Activated T-cell treated with anti-CD3 and anti-CD28 coated beads, Interleukin-2, amount 50 U/mL, for 72 hours (primary cell): ENCODE measurements at places on chromosomes 12 and 14.

DNA sequence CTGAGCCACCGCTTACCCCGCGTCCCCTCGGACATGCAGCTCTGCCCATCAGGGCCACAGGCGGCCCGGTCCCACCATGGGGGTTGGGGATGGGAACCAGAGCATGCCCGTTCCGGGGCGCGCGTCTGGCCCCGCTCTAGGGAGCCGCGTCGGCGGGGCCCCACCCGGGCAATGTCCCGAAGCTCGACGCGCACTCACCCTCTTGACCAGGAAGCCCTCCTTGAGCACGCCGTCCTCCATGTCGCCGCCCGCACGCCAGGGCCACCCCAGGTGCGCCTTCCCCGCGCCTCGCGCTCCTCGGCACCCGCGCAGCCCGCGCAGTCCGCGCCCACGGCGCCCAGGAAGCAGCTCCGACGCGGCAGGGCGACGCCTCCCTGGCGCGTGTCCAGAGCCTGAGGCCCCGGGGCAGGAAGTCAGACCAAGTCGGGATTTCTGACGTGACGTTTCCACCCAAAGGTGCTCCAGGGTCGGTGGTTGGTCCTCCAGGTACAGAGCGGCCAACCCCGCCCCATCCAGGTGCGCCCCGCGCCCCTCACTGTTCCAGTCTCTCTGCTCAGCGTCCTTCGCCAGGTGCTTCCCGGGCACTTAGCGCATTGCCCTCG lies at the start of gene PLEK2:
Gene PLEK2 (minus strand): TSS at position 346 of the 602 bp plus-strand sequence. CDS start 106 bp downstream, at position 240.
- H3K27ac ChIP-seq = no peak within 1 kb of the TSS
- H3K36me3 ChIP-seq = no peaks in the 10 kb centered on the region
- peaks cover 14% of the 10 kb centered on the region for H3K4me1 ChIP-seq
- peak within 1 kb of the TSS; percentile 79 for H3K4me3 ChIP-seq
- peak; percentile 50 for DNase-seq

DNA sequence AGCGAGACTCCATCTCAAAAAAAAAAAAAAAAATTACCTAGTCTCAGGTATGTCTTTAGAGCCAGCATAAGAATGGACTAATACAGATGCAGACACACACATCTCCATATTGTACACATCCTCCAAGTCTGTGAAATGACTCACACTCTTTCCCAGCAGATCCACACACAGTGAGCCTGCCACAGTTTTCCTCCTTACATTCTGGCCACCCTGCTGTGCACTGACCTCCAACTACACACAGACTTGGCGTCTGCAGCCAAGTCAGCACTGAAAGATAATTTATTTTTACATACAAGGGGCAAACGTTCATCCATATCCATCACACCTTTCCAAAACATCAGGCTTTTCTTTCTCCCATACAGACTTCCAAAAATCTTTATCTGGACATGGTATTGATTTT lies 115.9 kb downstream of the SLC25A21 start:
- no peak for DNase-seq
- no peaks in the 10 kb centered on the region for H3K4me1 ChIP-seq
- H3K36me3 ChIP-seq = no peaks in the 10 kb centered on the region

GRCh38 chr12:119594772-119595445 lies 1.3 kb downstream of the TMEM233 start:
- peak overlapping the region; percentile 56 for H3K4me3 ChIP-seq
- peaks cover 24% of the 10 kb centered on the region for H3K4me1 ChIP-seq

DNA sequence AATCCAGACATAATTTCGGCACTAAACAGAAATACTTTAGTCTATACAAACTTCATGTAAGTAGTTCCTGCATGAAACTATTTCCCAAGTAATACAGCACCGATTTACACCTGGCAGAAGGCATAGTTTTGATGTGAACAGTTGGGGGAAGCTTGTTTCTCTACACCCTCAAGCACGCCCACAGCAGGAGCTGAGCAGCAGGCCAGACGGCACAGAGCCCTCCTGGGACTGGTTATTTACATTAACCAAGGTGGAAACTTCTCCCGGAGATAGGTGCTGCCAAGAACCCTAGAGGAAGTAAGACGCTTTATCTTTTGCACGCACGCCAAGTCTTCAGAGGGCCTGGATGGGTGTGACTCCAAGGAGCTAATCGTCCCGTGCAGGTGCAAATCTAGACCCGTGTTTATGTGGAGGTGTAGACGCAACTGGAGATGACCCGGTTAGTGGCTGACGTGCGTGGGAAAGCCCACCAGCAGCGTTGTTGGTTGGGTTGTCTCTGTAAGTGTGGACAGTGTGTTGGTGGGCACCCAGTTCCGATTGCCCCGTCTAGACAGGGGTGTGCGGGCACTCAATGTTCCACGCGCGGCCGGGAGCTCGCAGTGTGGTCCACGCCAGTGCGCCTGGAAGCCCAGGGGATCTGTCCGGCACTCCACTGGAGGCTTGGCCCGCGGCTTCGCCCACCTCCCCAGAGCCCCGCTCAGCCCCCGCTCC lies 767 bp upstream of the TCP11L2 start:
- peaks cover 58% of the 10 kb centered on the region for H3K4me1 ChIP-seq
- H3K27ac ChIP-seq = peak overlapping the region; percentile 93
- no peaks in the 10 kb centered on the region for H3K36me3 ChIP-seq
- DNase-seq = peak; percentile 48
- no peaks in the 10 kb centered on the region for H3K27me3 ChIP-seq

DNA sequence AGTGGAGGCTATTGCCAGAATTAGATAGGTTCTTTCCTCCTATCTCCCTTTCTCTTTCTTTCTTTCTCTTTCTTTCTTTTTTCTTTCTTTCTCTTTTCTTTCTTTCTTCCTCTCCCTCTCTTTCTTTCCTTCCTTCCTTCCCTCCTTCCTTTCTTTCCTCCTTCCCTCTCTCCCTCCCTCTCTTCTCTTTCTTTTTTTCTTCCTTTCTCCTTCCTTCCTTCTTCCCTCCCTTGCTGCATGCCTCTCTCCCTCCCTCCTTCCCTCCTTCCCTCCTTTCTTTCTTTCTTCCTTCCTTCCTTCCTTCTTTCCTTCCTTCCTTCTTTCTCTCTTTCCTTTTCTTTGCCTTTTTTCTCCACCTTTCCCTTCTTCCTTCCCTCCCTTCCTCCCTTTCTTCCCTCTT lies 16.4 kb upstream of the MDGA2 start:
- peaks cover 2% of the 10 kb centered on the region for H3K36me3 ChIP-seq
- DNase-seq = no peak
- no peak overlapping the region for H3K27ac ChIP-seq
- H3K4me3 ChIP-seq = no peak overlapping the region

DNA sequence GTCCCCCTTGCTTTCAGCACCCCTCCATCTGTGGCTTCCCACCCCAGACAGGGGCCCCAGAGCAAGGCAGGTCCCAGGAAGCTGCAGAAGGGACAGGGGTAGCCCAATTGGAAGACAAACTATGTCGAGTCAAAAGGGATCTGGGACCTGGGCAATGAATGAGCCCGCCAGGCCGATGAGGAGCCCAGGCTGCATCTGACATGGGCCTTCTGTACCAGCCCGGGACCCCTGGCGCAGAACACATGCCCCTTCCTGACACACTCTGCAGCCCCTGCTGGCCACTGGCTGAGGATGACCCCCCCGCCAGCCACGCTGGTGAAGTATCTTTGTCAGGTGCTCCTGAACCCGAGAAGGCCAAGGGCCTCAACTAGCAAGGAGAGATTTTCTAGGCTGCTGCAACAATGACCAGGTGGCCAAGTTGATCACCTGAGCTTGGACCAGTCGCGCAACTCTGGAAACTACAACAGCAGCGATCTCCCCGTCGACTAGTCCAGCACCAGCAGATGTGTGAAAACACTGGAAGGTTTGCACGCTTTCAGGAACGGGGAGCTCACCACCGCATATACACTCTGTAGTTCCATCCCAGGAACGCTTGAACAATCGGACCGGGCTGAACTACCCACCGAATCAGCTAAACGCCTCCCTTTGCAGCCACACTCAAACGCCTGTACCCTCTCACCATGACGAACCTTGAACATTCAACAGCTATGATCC lies 119.0 kb downstream of the NCOR2 start:
- no peaks in the 10 kb centered on the region for H3K27me3 ChIP-seq
- no peak for DNase-seq
- H3K36me3 ChIP-seq = no peaks in the 10 kb centered on the region
- H3K4me3 ChIP-seq = no peak overlapping the region
- peaks cover 4% of the 10 kb centered on the region for H3K4me1 ChIP-seq
- H3K27ac ChIP-seq = no peak overlapping the region

DNA sequence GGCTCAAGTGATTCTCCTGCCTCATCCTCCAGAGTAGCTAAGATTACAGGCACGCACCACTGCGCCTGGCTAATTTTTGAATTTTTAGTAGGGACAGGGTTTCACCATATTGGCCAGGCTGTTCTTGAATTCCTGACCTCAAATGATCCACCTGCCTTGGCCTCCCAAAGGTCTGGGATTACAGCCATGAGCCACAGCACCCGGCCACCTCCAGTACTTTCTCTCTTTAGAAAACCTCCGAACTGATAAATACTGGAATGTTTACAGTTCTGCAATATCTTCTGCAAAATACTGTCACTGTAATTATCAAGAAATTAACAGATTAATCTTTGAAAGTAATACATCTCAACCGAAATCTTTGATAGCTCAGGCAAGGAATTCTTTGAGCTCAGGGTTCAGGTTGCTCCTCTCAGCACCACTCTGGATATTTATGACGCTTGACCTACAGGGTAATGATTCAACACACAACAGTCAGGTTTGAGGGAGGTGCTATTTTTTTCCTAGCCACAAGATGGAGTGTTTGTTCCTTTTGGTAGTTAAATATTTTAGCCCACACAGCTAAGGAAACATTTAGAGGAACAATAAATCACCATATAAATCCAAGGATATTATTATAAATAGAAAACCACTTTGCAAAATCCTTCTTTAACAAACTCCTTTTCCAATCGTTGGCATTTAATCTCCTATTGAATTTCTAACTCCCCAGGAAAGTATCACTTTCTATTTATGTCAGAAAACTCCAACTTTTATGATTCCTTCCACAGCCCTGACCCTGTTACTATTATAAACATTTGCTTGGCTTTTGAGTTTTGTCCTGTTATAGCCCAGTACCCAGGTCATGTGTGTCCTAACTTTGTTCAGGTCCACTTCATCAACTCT lies 48.6 kb upstream of the GTF2A1 start:
- H3K27me3 ChIP-seq = peaks cover 19% of the 10 kb centered on the region
- DNase-seq = no peak
- no peak overlapping the region for H3K27ac ChIP-seq
- H3K36me3 ChIP-seq = no peaks in the 10 kb centered on the region
- H3K4me3 ChIP-seq = no peak overlapping the region

- H3K36me3 ChIP-seq = no peaks in the 10 kb centered on the region
- no peak for DNase-seq
- no peaks in the 10 kb centered on the region for H3K27me3 ChIP-seq
- no peaks in the 10 kb centered on the region for H3K4me1 ChIP-seq
Observed at GRCh38 chr12:86729739-86730138, 473.5 kb upstream of the MGAT4C start.

DNA sequence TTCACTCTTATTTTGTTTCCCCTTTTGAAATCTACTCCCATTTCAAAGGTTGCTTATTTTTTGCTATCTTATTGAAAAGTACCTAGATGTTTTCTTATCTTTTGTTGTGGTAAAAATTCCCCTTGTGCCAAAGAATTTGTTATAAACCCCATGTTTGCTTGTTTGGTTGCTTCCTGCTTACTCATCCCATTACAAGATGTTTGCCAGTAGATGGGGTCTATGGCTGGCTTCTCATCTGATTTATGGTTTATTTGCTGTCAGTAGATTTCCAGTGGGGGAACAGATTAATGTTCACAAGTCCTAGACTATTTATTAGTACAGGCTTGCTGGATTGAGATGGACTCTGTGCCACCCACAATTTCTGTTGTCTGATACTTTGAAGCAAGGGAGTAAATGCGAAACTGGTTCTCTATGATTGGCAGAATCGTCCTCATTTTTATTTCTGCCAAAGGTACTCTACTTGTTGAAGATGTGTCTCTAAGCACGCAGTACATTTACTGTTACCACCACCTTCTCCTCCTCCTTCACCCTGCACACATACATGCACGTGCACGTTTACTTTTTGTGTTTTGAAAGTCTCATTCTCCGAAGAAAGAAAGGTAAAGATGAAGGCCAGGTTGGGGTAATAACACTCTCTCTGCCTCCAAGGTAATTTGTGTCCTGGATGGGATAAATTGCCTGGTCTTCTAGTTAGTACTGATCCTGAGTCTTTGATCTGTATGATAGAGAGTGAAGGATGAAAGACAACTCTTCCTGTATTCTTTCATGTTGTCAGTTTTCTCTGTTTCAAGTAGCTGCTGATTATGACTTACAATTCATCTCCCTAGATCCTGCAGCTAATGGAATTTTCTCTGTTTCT lies 117.2 kb upstream of the ATP2B1 start:
- no peak for DNase-seq
- H3K4me1 ChIP-seq = peaks cover 18% of the 10 kb centered on the region
- no peaks in the 10 kb centered on the region for H3K27me3 ChIP-seq
- H3K27ac ChIP-seq = peak overlapping the region; percentile 32
- no peaks in the 10 kb centered on the region for H3K36me3 ChIP-seq

GRCh38 chr12:67709367-67709954 lies 60.9 kb downstream of the DYRK2 start:
- no peaks in the 10 kb centered on the region for H3K36me3 ChIP-seq
- no peak for DNase-seq
- no peak overlapping the region for H3K27ac ChIP-seq
- no peak overlapping the region for H3K4me3 ChIP-seq

DNA sequence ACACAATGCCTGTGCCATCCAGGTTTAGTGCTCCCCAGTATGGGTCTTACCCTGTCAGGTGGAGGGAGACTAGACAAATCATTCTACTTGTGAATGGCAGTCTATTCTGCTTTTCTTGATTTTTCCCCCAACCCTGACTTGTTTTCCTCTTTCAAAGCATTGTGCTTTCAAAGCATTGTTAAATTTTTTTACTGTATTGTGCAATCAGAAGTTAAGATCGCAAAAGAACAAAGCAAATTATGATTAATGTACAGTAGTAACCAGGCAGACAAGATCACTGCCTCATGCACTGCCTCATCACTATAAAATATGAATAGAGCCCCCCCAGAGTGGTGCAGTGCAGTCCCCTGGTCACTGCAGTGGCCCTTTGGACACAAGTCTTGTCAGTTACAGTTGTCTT lies 14.1 kb downstream of the GABARAPL1 start:
- no peak overlapping the region for H3K27ac ChIP-seq
- H3K4me1 ChIP-seq = peaks cover 12% of the 10 kb centered on the region
- H3K4me3 ChIP-seq = no peak overlapping the region
- no peak for DNase-seq
- H3K36me3 ChIP-seq = no peaks in the 10 kb centered on the region
- no peaks in the 10 kb centered on the region for H3K27me3 ChIP-seq

DNA sequence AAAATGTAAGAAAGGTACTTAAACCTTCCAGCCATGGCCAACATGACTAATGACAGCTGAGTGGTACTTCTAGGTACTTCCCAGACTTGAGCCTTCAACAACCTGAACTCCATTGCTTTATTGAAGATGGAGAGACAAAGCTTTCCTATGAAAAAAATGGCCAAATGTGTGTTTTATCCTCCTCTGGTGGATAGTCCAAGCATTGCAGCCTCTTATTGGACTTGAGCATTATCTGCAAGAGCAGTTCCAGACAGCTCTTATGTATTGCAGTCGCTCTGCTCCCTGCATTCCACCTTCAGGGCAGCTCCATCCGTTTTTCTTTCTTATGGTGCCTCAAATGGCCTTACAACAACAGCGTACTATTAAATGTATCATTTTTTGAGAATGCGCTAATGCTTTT lies 588.2 kb downstream of the NRXN3 start:
- no peak overlapping the region for H3K27ac ChIP-seq
- H3K27me3 ChIP-seq = no peaks in the 10 kb centered on the region
- H3K4me3 ChIP-seq = no peak overlapping the region
- no peak for DNase-seq

GRCh38 chr12:32595251-32595650 lies 83.8 kb upstream of the DNM1L start:
- no peaks in the 10 kb centered on the region for H3K36me3 ChIP-seq
- no peak overlapping the region for H3K4me3 ChIP-seq
- H3K4me1 ChIP-seq = peaks cover 16% of the 10 kb centered on the region
- no peaks in the 10 kb centered on the region for H3K27me3 ChIP-seq
